ENCODE measurements at places on chromosomes 2 and 18. TPM values are rescaled to one million over a fixed set of nuclear protein-coding genes. Genes with fewer than 3 reads are reported as not detected.

The MALT1 gene
- total RNA-seq, result 28.8 TPM

The LIPG gene
- 2.8 TPM for total RNA-seq

The ALK gene
- total RNA-seq, result 2.0 TPM

The SEPTIN10 gene
- total RNA-seq, result 106 TPM

The GCKR gene
- 1.8 TPM for total RNA-seq

The MC5R gene
- not detected for total RNA-seq

DNA sequence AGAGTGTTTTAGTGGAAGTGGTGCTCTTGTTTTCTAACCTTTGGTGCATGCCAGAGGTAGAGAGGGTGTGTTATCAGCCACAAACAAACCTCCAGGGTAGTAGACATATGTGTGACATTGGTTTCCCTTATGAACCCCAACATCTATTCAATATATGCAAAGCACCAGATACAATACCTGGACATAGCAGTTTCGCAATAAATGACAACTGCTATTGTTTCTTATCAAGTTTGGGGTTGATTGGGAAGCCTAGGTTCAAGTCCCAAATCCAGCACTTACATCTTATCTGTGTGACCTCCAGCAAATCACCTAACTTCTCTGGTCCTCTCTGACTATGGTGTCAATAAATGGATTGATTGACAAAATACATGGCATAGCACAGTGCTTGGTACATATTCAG lies 169.4 kb upstream of the SERPINE2 start:
- no peak overlapping the region for H3K27ac ChIP-seq
- H3K4me3 ChIP-seq, result no peak overlapping the region
- no peak for DNase-seq
- no peaks in the 10 kb centered on the region for H3K36me3 ChIP-seq

DNA sequence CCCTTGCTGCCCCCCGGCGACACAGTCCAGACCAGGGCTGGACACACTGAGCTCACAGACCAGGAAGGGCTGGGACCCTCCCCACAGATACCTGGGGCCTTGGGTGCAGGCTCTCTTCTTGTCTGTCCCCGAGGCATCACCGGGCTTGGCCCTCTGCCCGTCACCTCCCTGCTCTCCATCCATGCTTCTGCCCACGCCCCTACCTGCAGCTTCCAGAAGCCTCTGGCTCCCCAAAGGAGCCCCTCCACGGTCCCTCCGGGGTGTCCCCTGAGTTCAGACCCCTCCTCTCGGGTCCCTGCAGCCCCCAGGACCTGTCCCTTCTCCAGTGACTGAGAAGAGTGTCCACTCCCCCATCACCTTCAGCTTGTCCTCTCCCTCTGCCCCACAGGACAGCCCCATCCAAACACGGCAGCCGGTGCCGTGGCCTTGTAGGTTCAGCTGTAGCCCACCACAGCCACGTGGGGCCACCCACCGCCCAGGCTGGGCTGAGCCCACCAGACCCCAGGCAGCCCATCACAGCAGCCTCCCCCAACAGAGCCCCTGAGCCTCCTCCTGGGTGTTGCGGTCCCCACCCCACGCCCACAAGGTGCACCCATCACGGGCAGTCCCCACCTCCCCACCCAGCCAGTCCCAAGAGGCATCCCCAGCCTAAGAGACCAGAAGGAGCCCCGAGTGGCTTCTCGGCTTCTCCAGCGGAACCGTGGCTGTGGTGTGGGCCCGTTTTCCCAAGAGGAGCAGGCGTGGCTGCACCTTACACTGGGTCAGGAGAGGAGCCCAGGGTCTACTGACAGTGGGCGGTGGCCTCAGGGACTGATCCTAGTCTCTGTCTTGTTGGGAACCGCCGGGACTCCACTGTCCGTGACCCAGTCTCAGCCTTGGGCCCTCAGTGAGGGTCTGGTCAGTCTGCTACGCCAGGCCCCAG lies 53.1 kb downstream of the RAMP1 start:
- H3K4me3 ChIP-seq, result no peak overlapping the region
- peaks cover 9% of the 10 kb centered on the region for H3K36me3 ChIP-seq
- peak overlapping the region; percentile 56 for H3K27ac ChIP-seq
- no peaks in the 10 kb centered on the region for H3K27me3 ChIP-seq
- no peaks in the 10 kb centered on the region for H3K4me1 ChIP-seq
- no peak for DNase-seq

- no peaks in the 10 kb centered on the region for H3K27me3 ChIP-seq
- no peak for DNase-seq
- no peaks in the 10 kb centered on the region for H3K4me1 ChIP-seq
These were observed 6.5 kb upstream of the TMEM182 start for GRCh38 chr2:102755284-102755683.

- no peaks in the 10 kb centered on the region for H3K36me3 ChIP-seq
- no peak overlapping the region for H3K27ac ChIP-seq
- no peaks in the 10 kb centered on the region for H3K27me3 ChIP-seq
- no peak overlapping the region for H3K4me3 ChIP-seq
These were observed 171.2 kb downstream of the RTP5 start for GRCh38 chr2:242040681-242041080.

GRCh38 chr2:178514664-178515063 lies 34.4 kb downstream of the PLEKHA3 start:
- no peaks in the 10 kb centered on the region for H3K27me3 ChIP-seq
- DNase-seq, result no peak
- H3K4me3 ChIP-seq, result no peak overlapping the region
- H3K27ac ChIP-seq, result no peak overlapping the region

DNA sequence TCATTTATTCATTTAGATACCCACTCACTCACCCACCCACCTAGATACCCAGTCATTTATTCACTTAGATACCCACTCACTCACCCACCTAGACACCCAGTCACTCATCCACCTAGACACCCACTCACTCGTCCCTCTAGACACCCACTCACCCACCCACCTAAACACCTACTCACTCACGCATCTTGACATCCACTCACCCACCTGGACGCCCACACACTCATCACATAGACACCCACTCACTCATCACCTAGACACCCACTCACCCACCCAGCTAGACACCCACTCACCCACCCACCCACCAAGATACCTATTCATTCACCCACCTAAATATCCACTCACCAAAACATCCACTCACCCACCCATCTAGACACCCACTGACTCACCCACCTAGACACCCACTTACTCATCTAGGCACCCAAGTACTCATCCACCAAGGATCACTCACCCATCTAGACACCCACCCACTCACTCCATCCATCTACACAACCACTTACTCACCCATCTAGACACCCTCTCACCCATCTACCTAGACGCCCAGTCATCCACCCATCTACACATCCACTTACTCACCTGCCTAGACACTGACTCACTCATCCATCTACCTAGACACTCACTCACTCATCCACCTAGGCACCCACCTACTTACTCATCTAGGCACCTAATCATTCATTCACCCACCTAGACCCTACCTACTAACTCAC lies 723.7 kb upstream of the RAB6C start:
- no peaks in the 10 kb centered on the region for H3K27me3 ChIP-seq

DNA sequence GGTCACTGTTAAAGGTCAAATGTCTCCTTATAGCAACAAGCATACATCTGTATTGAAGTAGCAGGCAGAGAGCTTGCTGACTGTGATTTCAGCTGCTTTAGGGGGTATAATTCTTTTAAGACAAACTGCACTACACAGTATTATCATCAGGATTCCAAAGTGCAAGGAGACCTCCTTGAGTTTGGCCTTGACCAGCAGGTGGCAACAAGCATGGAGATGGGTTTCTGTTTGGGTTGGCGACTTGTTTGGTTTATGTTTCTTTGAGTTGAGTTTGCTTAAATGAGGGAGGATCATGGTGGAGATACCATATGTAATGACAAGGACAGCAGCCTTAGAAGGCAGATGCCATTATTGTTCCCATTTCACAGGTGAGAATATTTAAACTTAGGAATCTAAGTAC lies 681.0 kb upstream of the ID2 start:
- H3K4me1 ChIP-seq, result peaks cover 3% of the 10 kb centered on the region
- no peaks in the 10 kb centered on the region for H3K27me3 ChIP-seq
- no peak overlapping the region for H3K4me3 ChIP-seq
- H3K36me3 ChIP-seq, result no peaks in the 10 kb centered on the region
- H3K27ac ChIP-seq, result no peak overlapping the region

- no peak overlapping the region for H3K4me3 ChIP-seq
- DNase-seq, result no peak
- peaks cover 38% of the 10 kb centered on the region for H3K4me1 ChIP-seq
- peak overlapping the region; percentile 83 for H3K27ac ChIP-seq
These were observed 135.2 kb downstream of the RHBDD1 start for GRCh38 chr2:226971084-226971483.

GRCh38 chr18:10797896-10798295 lies 272.1 kb downstream of the NAPG start:
- H3K4me3 ChIP-seq, result no peak overlapping the region
- no peak for DNase-seq

GRCh38 chr2:236129935-236130334 lies 38.3 kb downstream of the GBX2 start:
- H3K4me1 ChIP-seq, result no peaks in the 10 kb centered on the region
- no peak overlapping the region for H3K4me3 ChIP-seq
- no peak for DNase-seq
- H3K36me3 ChIP-seq, result no peaks in the 10 kb centered on the region

DNA sequence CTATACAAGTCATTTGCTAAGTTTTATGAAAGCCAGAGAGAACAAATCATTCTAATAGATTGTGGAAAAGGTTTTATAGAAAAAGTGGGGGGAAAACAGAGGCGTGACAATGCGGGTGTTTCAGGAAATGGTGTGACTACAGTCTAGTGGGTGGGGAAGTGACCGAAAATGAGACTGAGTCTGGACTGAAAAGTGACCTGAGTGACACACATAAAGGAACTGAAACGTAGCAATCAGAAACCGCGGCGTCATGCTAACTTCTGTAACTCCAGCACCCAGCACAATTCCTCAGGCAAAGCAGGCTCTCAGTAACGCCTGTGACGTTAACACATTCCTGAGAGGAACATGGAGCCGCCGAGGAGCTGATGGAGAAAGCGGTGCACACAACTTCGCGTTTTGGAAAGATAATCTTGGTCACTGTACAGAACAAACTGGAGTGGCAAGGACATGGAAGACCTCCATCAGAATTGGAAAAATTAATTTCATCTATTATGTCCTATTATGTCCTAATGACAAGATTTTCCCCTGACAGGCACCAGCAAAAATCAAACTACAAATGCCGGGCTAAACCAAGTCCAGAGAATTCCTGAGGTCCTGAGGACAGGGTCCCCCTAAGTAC lies 1.4 kb upstream of the CD226 start:
- no peaks in the 10 kb centered on the region for H3K36me3 ChIP-seq
- peaks cover 4% of the 10 kb centered on the region for H3K4me1 ChIP-seq
- peak overlapping the region; percentile 49 for H3K4me3 ChIP-seq
- DNase-seq, result peak; percentile 26
- no peaks in the 10 kb centered on the region for H3K27me3 ChIP-seq

DNA sequence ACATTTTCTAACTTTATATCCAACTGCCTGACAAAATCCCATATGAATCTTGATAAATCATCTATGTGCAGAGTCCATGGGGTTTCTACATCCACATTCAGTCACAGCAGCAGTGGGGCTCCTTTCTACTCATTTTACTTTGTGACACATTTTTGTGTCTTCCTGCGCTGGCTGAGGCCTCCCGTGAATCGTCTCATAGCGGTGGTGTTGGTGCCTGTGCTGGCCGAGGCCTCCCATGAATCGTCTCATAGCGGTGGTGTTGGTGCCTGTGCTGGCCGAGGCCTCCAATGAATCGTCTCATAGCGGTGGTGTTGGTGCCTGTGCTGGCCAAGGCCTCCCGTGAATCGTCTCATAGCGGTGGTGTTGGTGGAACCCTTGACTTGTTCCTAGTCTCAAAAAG lies 17.0 kb downstream of the SNED1 start:
- H3K27ac ChIP-seq, result no peak overlapping the region
- H3K36me3 ChIP-seq, result peaks cover 15% of the 10 kb centered on the region
- H3K27me3 ChIP-seq, result no peaks in the 10 kb centered on the region
- no peak for DNase-seq
- H3K4me3 ChIP-seq, result no peak overlapping the region

- H3K36me3 ChIP-seq, result no peaks in the 10 kb centered on the region
- H3K4me1 ChIP-seq, result no peaks in the 10 kb centered on the region
- DNase-seq, result no peak
- H3K27ac ChIP-seq, result no peak overlapping the region
These were observed 185.7 kb downstream of the ACKR3 start for GRCh38 chr2:236755278-236755840.

DNA sequence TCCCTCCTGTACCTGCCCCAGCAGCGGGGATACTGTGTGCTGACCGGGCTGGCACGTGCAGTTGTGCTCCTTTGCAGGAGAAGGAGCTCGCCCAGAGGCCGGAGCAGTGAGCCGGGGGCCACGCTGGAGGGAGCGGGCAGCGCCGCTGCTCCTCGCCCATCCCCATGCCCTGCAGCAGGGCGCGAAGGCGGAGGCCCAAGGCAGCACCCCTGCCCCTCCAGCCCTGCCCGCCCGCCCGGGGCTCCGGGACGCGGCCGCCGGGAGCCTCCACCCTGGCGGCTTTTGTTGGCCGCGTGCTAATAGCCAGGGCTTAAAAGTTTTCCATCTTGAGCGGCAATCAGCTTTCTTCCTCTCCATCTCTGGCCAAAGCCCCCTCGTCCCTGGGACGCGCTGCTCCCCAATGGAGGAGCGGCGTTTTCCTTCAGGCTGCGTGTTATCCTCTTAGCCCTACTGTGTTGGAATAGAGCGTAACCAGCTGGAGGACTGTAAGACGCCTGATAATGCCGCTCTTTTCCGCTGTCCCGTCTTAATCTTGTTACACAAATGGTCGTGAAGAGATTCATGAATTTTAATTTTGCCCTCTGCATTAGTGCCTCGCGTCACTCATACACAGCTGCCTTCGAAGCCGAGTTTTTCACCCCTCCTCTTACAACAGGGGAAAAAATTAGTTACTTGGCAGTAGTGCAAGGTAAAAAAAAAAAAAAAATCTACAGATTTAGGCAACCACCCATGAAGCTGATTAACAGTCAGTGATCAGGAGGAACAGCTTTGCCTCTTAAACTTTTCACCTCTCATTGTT lies 172.9 kb upstream of the SIX3 start:
- no peak overlapping the region for H3K27ac ChIP-seq
- no peaks in the 10 kb centered on the region for H3K4me1 ChIP-seq
- no peak for DNase-seq

- no peaks in the 10 kb centered on the region for H3K36me3 ChIP-seq
- no peak overlapping the region for H3K4me3 ChIP-seq
- no peak for DNase-seq
- H3K27me3 ChIP-seq, result no peaks in the 10 kb centered on the region
These were observed 138.3 kb upstream of the STK17B start for GRCh38 chr2:196309691-196310090.

DNA sequence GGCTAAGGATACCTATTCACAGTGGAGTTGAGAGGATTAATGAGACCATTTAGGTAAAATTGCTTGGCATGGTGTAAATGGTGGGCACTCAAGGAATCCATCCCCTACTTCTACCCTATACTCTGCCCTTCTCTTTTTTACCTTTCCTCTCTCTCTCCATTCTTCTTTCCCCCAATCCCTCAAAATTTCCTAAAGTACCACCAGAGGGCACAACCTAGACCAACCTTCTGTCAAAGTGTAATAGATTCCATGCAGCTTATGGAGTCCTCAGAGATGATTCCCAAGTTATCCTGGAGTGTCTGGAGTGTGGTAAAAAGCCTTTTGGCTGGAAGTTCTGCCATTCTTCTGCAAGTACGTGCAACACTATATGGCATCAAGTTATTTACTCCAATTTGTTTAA lies 33.0 kb upstream of the CCDC195 start:
- DNase-seq, result no peak
- H3K27ac ChIP-seq, result no peak overlapping the region
- H3K27me3 ChIP-seq, result no peaks in the 10 kb centered on the region
- no peaks in the 10 kb centered on the region for H3K4me1 ChIP-seq

GRCh38 chr2:130373808-130374365 lies 18.0 kb downstream of the PTPN18 start:
- H3K4me1 ChIP-seq, result no peaks in the 10 kb centered on the region
- no peaks in the 10 kb centered on the region for H3K27me3 ChIP-seq
- no peak for DNase-seq
- H3K4me3 ChIP-seq, result peak overlapping the region; percentile 86
- H3K36me3 ChIP-seq, result peaks cover 6% of the 10 kb centered on the region

Data from thoracic aorta (tissue), 2 donors.